ENCODE measurements at places on chromosomes 11 and 22.
A peak's percentile ranks its signal among the peaks of the same experiment; 100 is the strongest.

DNA sequence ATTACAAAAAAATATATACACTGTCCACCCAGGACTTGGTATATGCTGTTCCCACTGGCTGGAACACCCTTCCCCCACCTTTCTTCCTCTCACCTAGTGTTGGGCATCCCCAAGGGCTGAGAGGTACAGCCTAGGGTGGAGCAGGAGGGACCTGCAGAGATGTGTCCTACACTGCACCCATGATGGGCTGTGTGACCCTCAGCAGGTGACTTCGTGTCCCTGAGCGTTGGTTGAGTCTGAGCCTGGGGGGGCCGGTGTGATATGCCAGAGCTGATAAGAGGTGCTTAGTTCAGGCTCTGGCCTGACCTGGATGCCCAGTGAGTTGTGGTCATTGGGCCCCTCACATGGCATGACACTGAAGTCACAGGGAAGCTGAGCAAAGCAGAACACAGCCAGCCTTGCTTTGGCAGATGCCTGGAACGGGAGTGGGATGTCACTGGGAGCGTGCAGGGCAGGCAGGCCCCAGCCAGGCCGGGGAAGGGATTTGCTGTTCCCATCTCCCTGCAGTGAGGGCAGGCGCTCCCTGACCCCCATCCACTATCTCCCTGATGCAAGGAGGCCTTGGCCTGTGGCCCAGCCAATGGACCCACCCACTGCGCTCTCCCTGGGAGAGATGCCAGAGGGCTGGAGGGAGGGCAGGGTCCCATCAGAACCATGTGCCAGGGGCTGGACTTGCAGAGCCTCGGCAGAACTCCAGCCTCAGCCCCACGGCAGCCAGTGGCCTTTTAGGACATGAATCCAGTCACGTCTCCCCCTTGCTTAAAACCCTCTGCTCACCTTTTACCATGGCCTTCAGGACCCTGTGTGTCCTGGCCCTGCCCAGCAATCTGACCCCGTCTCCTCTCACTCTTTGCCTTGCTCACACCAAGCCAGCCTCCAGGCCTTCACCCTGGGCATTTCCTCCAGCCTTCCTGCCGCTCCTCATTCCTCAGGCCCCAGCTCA is 138.9 kb downstream of the MN1 start:
- DNase-seq: no peak

DNA sequence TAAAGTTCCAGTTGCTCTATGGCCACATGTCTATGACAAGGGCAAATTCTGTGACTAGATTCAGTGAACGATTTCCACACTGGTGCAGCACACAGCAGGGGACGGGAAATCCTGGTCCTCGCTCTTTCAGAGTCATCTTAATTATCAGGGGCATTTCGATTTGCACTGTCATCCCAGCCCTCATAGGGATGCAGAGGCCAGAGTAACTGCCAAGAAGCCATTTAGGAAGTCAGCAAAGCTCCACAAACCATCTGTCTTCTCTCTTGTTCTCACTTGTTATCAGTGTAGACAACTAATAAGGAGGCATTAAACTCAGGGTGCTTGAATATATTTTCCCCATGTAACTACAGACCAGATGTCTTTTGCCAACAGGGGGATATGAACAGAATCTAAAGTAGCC is 151.7 kb downstream of the STK33 start:
- no peak for DNase-seq

DNA sequence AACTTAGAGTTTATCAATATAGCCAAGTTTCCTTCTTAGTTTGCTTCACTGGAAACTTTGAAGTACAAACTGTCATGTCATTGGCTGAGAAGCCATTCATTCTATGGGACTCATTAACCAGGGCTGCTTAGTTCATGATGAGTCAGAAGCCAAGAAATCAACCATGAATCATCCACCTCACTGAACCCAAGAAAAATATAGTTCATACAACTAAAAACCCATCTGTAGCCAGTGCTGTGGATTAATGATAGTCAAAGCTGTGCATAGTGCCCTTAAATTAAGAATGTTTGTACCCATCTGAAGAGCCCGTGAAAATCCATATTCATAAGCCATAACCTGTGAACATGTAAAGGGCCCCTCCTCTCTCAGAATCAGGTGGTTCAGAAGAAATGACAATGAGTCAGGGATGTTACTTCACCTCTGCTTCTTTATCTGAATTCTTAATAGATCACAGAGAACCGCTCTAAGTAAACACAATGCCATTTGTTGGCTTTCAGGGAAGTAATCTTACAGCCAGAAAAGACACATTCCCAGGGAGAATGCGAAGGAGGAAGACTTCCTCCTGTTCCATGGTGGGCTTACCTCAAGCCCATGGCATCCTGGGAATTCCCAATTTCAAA is 25.4 kb downstream of the MMP20 start:
- peak; percentile 84 for DNase-seq

DNA sequence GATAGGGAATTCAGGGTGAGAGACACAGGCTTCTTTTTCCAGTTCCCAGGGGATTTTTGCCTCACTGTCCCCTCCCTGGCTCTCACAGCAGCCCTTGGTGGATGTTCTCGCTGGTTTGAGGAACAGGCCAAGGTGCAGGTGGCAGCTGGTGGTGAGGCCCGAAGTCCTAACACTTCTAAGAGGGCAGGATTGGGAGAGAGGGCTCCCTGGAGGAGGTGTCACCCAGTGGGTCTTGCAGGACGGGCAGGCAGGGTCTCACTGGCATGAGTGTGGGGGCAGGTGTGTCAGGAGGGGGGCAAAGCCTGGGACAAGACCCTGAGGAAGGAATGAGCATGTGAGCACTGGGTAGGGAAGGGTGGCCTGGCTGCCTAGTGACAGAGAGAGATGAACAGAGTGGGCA is 9.2 kb downstream of the ADORA2A start:
- DNase-seq: no peak

- peak; percentile 94 for DNase-seq
Measured at GRCh38 chr11:62599069-62599696, 2.5 kb downstream of the MTA2 start.

DNA sequence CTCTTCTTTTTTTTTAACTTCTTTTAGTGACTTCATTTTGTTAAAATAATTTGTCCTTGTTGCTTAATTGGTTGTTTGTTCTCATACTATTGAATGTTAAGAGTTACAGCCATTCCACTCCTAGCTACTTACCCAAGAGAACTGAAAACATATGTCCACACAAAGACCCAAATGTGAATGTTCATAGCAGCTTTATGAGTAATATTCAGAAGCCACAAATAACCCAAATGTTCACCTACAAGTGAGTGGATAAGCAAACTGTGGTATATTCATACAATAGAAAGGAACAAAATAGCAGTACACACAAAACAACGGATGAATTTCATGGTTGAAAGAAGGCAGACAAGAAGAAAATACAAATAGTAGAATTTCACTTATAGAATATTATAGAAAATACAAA is 1.4 kb upstream of the OR4D11 start:
- DNase-seq: no peak
